ENCODE measurements at places on chromosomes 4 and X.

DNA sequence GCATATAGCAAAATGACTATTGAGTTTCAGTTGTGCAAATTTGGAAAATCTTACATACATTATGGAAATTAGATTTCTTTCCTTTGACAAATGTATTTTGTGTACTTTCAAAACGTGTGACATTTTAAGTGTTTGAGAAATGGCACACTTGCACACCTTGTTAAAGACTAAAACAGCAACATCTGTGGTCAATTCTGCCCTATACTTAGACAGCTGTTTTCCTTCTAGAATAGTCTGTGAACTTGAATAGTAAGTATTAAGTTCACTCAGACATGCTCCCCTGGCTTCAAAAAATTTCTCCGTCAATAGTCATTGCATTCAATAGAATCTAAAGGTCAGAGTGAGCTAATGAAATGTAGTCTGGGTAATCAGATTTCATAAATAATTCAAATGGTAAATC, 21.7 kb upstream of the TBC1D9 start:
- DNase-seq, result no peak

DNA sequence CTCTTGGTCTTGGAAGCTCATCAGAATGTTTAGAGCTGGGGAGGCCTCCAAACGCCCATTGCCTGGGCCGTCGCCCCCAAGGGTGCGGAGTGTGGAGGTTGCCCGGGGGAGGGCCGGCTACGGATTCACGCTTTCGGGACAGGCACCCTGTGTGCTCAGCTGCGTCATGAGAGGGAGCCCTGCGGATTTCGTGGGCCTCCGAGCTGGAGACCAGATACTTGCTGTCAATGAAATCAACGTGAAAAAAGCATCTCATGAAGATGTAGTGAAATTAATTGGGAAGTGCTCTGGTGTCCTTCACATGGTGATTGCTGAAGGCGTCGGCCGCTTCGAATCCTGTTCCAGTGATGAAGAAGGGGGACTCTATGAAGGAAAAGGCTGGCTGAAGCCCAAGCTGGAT, 23.3 kb downstream of the RGS12 start:
- no peak for DNase-seq

DNA sequence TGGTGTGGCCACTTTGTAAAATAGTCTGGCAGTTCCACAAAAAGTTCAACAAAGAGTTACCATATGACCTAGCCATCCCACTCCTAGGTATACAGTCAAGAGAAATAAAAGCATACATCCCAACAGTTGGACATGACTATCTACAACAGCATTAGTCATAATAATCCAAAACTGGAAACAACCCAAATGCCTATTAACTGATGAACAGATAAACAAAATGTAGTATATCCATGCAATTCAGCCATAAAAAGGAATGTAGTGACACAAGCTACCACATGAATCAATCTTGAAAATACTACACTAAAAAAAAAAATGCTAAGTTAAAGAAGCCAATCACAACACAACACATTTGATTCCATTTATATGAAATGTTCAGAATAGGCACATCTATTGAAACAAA, 16.1 kb downstream of the MED14 start:
- peak; percentile 78 for DNase-seq

GRCh38 chr4:4269331-4269731, 20.6 kb downstream of the LYAR start:
- no peak for DNase-seq

DNA sequence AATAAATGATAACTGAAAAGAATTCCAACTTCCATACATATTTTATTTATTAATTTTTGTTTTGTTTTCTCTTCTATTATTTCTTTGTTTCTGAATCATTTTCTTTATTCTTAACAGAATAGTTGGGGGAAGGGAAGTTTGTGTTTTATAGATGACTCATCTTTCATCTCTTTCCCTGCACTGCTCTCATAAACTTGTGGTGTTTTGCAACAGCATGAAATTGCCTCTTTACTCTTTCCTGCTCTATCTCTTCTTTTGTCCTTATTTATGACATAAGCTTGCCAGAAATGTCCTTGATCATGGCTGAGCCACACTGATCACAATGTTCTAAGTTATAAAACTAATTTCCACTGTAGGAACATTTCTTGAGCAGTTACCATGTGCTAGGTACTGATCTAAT, 22.3 kb downstream of the QRFPR start:
- peak; percentile 48 for DNase-seq

GRCh38 chr4:15354371-15355297, 73.2 kb upstream of the C1QTNF7 start:
- DNase-seq, result no peak

- DNase-seq, result peak; percentile 32
Observed at GRCh38 chr4:167775375-167775774, 317.0 kb upstream of the ANXA10 start.

GRCh38 chrX:135397652-135398051, 24.1 kb upstream of the SMIM10L2A start:
- no peak for DNase-seq

DNA sequence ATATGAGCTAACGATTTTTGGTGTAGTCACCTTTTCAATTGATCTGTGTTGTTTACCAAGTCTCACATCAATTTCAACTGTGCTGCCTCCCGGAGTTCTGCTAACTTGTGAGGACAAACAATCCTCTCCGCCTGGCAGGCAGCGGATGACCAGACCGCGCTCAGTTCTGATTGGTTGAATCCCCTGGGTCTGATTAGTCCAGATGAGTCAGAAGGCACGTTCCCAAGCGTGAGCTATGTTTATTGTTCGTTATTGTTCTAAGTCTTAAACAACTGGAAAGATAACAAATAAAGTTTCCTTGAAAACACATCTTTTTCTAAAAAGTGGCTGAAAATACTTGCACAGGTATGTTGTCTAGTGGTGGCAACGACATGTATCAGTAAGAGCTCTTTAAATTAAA, 37.9 kb upstream of the TRPC3 start:
- DNase-seq, result peak; percentile 51

GRCh38 chrX:46130247-46130646, 415.0 kb downstream of the ZNF674 start:
- no peak for DNase-seq

- no peak for DNase-seq
Observed at GRCh38 chrX:122046815-122047214, 999.4 kb downstream of the GLUD2 start.

- peak; percentile 47 for DNase-seq
Observed at GRCh38 chr4:23039818-23040217, 347.1 kb downstream of the GBA3 start.

- DNase-seq, result peak; percentile 11
Observed at GRCh38 chr4:166324321-166324720, 451.3 kb downstream of the TLL1 start.

Measured in fibroblast of lung (primary cell).